T1000 (cell line): ENCODE measurements at places on chromosomes 2 and 18.
A peak's percentile ranks its signal among the peaks of the same experiment; 100 is the strongest.

- no peak for DNase-seq
Measured at GRCh38 chr2:99660616-99661406, 171.0 kb upstream of the REV1 start.

- no peak for DNase-seq
Measured at GRCh38 chr2:176556373-176556772, 287.1 kb downstream of the MTX2 start.

DNA sequence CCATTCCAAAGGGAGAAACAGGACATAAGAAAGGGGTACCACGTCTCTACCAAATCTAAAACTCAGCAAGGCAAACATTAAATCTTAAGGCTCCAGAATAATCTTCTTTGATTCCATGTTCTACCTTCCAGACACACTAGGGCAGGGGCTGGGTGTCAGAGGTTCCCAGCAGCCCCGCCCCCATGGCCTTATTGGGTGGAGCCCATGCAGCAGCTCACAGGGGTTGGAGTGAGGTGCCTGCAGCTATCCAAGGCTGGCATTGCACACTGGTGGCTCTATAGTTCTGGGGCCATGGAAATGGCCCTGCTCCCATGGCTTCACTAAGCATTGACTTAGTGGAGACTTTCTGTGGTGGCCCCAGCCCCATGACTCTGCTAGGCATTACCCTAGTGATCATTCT lies 14.9 kb upstream of the OSR1 start:
- no peak for DNase-seq

- DNase-seq = no peak
Measured at GRCh38 chr2:101328474-101329007, 20.0 kb upstream of the RNF149 start.

DNA sequence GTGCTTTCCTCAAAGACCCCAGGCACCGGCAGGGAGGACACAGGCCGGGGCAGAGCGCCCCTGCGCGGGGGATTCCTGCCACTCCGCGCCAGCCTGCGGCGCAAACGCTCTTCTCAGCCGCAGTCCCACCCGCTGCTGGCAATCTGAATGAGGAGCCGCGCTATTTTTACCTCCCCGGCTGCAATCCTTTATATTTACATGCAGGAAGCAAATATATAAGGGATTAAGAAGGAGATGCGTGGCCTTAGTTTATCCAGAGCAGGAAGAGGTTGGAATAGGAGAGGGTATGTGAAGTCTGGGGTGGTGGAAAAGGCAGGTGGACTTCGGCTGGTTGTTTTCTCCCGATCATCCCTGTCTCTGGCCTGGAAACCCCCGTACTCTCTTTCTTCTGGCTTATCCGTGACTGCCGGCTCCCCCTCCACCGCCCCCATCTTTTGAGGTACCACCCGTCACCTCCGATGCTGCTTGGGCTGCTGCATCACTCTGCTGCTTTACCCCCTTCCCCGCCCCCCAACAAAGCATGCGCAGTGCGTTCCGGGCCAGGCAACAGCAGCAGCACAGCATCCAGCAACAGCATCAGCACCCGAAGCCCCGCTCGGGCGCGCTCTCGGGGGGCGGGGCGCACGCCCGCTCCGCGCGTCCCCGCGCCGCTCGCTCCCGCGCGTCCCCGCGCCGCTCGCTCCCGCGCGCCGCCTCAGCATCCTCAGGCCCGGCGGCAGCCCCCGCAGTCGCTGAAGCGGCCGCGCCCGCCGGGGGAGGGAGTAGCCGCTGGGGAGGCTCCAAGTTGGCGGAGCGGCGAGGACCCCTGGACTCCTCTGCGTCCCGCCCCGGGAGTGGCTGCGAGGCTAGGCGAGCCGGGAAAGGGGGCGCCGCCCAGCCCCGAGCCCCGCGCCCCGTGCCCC lies at the start of gene ADAM23:
Gene ADAM23, plus strand, starts transcription at position 700 of the 902 bp plus-strand sequence. CDS start 335 bp downstream, outside the sequence.
- peak; percentile 54 for DNase-seq

DNA sequence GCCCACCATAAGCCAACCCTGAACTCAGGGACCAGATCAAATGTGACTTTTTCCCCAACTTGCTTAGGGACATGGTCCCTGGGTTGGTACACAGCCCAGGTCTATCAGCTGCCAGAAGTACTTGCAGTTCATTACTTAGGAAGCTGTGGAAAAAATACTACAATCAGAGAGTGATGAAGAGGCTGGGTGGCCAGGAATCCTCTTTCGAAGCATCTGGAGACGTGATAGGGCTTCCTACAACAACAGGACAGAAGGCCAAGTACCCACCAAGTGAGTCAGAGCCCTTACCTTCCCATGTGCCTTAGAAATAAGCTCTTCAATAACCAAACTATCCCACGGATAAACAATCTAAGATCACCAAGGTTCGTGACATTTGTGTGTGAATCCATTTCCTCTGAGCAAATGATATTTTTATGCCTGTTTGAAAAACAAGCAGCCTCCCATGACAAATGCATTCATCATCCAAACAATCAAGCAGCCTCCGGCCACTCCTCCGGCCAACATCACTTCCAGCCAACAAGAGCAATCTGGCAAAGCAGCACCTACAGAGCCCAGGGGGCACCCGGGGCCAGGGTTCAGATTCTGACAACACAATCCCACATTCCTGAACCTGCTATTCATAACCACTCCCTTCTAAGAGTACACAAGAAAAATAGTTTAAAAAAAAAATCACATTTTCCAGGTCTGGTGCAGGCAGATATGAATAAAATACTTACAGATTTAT lies 26.4 kb downstream of the TBC1D8 start:
- peak; percentile 92 for DNase-seq

GRCh38 chr18:23135550-23136325 lies 453 bp downstream of the CABLES1 start:
- DNase-seq = peak; percentile 30
